ENCODE measurements at places on chromosomes 12 and 14.

GRCh38 chr14:51963286-51963685 lies 26.1 kb upstream of the RTRAF start:
- no peak for DNase-seq

GRCh38 chr12:101859664-101860607 lies 17.4 kb upstream of the DRAM1 start:
- no peak for DNase-seq

- no peak for DNase-seq
Measured at GRCh38 chr12:92400006-92400405, 254.4 kb upstream of the BTG1 start.

- no peak for DNase-seq
Measured at GRCh38 chr14:95562892-95563685, 28.2 kb downstream of the GLRX5 start.

- no peak for DNase-seq
Measured at GRCh38 chr12:65977384-65977783, 153.1 kb downstream of the HMGA2 start.

GRCh38 chr14:99728981-99729451 lies 44.9 kb downstream of the CYP46A1 start:
- no peak for DNase-seq

- DNase-seq = no peak
Measured at GRCh38 chr14:56129933-56130332, 11.7 kb downstream of the PELI2 start.

GRCh38 chr12:53592426-53592825 lies 33.8 kb downstream of the ATF7 start:
- no peak for DNase-seq

DNA sequence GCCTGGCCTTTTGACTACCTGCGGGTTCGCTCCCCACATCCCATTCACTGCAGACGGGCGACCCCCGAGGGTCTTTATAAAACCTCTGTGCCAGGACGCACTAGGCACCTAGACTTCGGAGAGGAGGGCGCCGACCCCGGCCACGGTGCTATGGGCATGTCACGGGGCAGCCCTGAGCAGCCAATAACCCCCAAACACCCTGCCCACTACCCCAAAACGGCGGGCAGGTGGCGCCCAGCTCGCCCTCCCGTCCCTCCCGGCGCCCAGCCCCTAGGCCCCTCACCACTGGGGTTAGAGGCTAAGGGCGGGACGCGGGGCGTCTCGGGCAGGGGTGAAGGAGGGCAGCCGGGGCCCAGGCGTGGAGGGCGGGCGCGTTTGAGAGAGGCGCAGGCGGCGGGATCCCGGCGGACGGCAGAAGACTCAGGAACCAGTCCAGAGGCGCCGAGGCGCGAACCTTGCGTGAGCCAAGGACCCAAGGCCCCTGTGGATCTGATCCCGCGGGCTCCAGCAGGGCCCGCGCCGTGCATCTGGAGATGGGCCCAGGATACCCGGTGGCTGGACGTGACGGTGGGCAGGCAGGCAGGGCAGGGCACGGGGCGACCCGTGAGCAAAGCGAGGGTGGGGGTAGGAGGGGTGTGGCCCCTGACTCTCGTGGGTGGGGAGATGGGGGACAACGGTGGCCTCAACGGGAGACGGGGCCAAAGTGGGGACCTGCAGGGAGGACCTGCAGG lies 11.1 kb downstream of the KRT85 start:
- no peak for DNase-seq

GRCh38 chr12:122894193-122895121 lies 1.5 kb downstream of the VPS37B start:
- DNase-seq = no peak

GRCh38 chr12:124406043-124406442 lies 111.2 kb downstream of the RFLNA start:
- no peak for DNase-seq

GRCh38 chr12:128745772-128746689 lies 77.7 kb downstream of the SLC15A4 start:
- no peak for DNase-seq

- no peak for DNase-seq
Measured at GRCh38 chr14:62532181-62532580, 513.1 kb downstream of the KCNH5 start.

- no peak for DNase-seq
Measured at GRCh38 chr14:81550001-81550637, 16.5 kb upstream of the SEL1L start.

- DNase-seq = no peak
Measured at GRCh38 chr14:102317564-102318248, 1.8 kb upstream of the ZNF839 start.

GRCh38 chr12:90245391-90245790 lies 536.8 kb upstream of the ATP2B1 start:
- DNase-seq = no peak

DNA sequence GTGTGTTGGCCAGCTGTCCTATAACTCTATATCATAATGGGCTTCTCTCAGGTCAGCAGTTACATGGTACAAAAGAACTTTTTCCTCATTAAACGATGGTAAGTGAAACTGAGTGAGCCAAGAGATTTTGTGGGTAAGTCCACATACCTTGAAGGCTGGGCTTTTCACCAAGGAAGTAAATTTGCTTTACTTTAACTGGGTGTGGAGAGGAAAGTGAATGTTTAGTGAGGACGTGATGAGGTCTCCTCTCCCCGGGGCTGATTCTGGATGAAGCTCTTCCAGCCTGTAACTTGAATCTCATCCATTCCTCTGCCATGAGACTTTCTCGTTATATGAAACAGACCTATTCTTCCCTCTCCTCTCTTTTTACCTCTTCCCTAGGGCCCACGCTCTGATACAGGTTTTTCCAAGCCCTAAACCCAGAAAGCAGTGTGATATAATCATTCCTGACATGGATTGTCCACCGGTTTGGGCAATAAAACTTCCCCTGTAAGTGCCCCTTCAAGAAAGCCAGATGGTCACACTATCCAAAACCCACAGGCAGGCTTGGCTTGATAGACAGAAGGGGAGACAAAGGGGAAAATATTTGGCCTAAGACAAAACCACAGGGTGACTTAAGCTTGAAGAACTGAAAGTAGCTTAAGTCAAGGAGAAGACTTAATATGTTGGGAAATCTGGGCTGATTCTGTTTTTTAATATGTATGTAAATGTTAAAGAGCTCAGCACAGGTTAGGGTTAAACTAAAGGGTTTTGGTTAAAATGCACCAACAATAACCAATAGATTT lies 50.3 kb downstream of the CIT start:
- no peak for DNase-seq

GRCh38 chr12:95216711-95217376 lies 423 bp downstream of the FGD6 start:
- DNase-seq = no peak

- DNase-seq = no peak
Measured at GRCh38 chr12:24546661-24547060, 402.2 kb downstream of the BCAT1 start.

DNA sequence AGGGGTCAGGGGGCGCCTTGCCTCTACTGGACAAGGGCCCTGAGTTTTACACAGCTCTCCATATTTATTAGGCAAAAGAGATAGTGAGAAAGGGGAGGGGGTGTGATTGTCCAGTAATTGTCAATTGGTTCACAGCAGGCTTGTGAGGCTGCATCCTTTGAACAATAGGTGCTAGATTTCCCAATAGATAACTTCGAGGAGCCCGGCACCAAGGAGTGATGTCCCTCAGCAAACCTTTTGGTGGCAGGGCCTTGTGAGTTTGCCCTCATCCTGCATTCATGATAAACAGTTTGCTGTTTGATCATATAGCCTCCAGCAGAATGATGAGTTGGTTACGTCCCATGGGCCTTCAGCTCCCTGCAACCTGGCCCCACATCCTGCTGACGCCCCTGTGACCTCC lies 2.7 kb upstream of the PRIMA1 start:
- DNase-seq = no peak

DNA sequence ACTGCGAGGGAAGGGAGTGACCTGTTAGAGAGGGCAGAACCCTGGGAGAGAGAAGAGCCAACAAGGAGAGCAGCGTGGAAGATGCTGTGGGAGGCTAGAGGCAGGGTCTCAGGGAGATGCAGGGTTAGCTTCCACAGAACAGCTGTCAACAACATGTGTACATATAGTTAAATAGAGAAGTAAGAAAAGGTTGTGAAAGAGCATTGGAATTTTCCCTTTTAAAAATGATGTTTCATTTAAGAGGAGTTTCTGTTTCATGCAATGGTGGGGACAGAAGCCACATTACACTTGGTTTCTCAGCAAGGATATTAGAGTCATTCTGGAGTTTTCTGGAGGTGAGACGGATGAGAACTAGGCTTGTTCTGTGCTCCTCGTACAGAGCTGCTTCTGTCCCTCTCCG lies 23.8 kb upstream of the TBC1D30 start:
- no peak for DNase-seq

GRCh38 chr14:55131370-55132137 lies 2.5 kb downstream of the LGALS3 start:
- DNase-seq = no peak

DNA sequence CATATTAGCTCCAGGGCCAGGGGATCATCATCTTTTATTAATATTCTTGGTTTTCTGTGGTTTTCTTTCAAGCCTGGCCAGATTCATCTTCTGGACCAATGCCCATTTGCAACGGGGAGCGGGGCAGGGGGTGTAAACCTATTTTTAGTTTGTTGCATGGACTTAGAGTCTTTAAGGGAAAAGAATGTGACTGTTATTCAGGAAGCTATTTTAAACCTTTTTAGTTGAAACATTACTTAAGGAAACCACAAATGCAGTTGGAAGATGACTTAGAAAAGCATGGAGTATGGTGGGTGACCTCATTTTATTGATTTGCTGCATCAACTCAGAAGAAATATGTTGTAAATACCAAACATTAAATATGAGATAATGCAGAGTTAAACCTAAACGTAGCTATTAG lies 368.4 kb upstream of the E2F7 start:
- DNase-seq = no peak

DNA sequence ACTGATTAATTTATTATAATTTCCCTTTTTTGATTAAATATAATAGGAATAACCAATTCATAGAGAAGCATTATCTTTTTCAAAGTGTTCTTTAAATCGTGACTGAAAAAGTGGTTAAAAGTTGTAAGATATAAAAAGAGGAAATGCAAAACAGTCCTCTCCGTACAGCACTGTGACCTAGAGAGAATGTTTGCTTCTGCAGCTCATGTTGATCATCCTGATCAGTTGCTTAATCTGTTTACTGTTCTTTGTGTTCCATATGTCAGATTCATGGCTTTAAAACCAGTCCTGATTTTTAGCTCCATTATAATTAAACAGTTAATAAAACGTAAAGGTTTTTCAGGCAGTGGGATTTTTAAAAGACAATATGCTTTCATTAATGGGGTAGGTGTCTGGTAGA lies 4.7 kb downstream of the TTC8 start:
- no peak for DNase-seq

- no peak for DNase-seq
Measured at GRCh38 chr14:44036248-44036647, 470.8 kb downstream of the FSCB start.

DNA sequence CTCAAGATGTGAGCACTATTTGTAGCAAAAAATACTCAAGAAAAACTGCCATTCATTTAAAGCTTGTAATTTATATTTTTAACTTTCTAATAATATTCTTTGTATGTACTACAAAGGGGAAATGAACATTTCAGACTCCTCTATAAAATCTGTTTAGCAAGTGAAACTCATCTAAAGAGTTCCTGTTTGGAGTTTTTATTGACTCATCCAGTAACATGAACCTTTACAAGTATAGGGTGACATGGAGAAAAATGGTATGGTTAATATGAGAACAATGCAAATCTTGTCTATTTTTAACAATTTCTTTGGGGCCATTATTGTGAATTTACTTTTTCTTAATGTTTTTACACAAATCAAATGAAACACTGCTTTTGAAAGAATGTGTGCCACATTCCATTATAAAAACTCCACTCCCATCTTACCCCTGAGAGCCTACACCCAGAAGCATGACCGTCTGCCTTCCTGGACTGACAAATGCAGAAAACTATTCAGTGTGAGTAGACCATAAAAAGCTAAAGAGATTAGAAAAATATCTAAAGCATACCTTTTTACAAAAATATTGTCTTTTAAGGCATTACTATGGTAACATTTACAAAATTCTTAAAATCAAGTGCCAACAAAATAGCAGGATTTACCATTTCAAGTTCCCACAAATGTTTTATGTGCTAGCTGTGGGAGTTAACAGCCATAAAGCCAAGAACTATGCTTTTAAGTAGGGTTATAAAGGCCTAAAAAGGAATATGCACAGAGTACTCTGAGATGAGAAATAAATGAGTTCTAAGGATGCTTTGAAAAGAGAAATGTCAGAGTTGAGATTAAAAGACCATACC lies 144.0 kb downstream of the ADAMTS20 start:
- DNase-seq = no peak

DNA sequence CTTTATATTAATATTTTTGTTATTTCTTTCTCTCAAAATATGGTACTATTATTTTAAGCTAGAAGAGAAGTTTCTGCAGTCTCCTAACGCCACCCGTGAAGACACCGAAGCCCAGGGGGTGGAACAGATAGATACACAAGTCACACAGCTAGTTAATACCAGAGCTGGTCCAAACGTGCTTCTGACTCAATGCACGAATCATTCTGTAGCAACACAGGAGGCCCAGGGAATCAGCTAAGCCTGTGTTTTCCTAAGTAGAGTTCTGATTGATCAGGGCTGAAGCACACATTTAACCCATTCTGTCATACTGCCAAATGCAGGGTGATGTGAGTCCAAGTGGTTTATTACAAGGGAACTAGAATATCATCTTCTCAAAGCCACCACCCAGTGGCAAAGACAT lies 116.9 kb upstream of the PWP1 start:
- no peak for DNase-seq

DNA sequence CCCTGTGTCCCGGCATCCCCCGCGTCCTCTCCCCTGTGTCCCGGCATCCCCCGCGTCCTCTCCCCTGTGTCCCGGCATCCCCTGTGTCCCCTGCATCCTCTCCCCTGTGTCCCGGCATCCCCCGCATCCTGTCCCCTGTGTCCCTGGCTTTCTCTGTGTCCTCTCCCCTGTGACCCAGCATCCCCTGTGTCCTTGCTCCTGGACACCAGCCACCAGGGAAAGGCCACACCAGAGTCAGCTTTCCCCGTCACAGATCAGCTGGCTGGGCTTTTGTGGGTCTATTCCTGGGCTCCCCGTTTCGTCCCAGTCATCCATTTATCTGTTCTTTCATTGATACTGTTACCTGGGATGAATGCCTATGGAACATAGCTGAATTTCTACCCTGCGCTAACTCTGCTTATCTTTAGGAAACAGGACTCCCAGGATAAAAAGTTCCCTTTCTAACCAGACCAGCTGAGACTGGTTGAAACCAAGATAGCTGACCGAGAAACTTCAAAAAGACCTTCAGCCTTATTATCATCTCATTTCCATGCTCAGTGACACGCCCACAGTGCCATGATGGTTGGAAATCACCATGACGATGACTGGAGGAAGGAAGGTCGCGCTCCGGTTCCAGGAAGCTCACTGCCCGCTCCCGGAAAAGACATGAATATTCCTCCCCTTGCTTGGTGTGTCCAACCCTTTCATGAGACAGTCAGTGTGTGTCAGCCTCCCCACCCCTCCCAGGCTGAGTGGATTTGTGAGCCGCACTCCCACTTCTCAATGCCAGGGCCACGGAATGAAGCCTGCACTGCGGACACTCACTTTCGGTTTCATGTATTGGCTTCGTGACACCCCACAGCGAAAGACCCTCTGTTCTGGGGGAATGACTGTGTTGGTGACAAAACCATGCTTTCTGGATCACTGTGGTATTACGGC lies 276.4 kb upstream of the SFSWAP start:
- DNase-seq = no peak

GRCh38 chr14:37284760-37285159 lies 87.0 kb downstream of the MIPOL1 start:
- no peak for DNase-seq

All from effector CD4-positive, alpha-beta T cell (primary cell).